Diencephalon (tissue), 1 donor: ENCODE measurements at places on chromosomes 11 and 22. TPM values are rescaled to one million over a fixed set of nuclear protein-coding genes. Genes with fewer than 3 reads are reported as not detected.

The KRTAP5-1 gene
- total RNA-seq: not detected

The MRGPRX4 gene
- total RNA-seq: not detected

The ART1 gene
- total RNA-seq: not detected

The C11orf86 gene
- not detected for total RNA-seq

The C22orf31 gene
- not detected for total RNA-seq

The MRGPRE gene
- not detected for total RNA-seq

The MS4A15 gene
- not detected for total RNA-seq

The CSTF3 gene
- 76.1 TPM for total RNA-seq

The GAL gene
- total RNA-seq: 1.8 TPM

The TRIM51 gene
- total RNA-seq: not detected
